Activated T-cell treated with anti-CD3 and anti-CD28 coated beads, Interleukin-2, amount 50 U/mL, for 4 hours (primary cell): ENCODE measurements at places on chromosomes 16 and 17. TPM values are rescaled to one million over a fixed set of nuclear protein-coding genes. Genes with fewer than 3 reads are reported as not detected.

RBFOX1 gene
- total RNA-seq, result not detected

TAT gene
- total RNA-seq, result 0.54 TPM

CDK5R1 gene
- 20.9 TPM for total RNA-seq

SALL1 gene
- not detected for total RNA-seq

HLF gene
- 1.6 TPM for total RNA-seq

ARL2BP gene
- total RNA-seq, result 26.4 TPM

STH gene
- total RNA-seq, result not detected

CCL1 gene
- total RNA-seq, result 3.6 TPM

MSRB1 gene
- 19.4 TPM for total RNA-seq

KRTAP17-1 gene
- total RNA-seq, result not detected

TBC1D3H gene
- total RNA-seq, result not detected

MKS1 gene
- total RNA-seq, result 17.0 TPM

RHBDL1 gene
- total RNA-seq, result 0.71 TPM
